Prostate gland (tissue), 2 donors: ENCODE measurements at places on chromosomes 13 and 19. TPM values are rescaled to one million over a fixed set of nuclear protein-coding genes. Genes with fewer than 3 reads are reported as not detected.

PSG7 gene
- total RNA-seq: not detected

KCNRG gene
- 3.9 TPM for total RNA-seq

CNN1 gene
- 525 TPM for total RNA-seq

WDR87 gene
- total RNA-seq: 2.0 TPM

CACNG8 gene
- total RNA-seq: not detected

ANKRD24 gene
- 3.6 TPM for total RNA-seq

DNA sequence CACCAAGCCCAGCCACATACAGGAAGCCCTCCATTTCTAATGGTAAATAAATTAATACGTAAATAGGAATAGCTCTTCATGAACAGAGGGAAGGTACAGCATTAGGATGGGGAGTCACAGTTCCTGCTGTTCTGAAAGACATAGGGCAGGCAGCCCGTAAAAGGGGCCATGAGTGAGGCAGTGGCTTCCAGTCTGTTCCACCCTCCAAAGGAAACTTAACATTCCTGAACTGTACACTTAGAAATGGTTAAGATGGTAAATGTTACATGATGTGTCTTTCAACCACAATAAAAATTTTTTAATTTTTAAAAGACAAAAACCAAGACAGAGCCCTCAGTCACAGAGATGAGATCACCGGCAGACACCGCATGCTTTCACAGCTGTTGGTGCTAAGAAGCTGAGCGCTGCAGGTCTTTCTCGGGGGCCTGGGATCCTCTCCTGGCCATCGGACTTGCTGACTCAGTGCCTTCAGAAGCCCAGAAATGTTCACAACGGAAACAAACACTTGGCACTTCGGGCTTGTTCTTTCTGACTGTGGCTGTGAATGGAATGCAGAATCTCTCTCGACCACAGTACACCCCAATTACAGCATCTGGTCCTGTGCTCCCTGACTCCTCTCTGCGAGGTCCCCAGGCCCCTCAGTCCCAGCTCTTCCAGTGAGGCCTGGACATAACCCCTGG is 36.4 kb downstream of the EPS15L1 start:
- no peak for DNase-seq

- DNase-seq: no peak
These were observed 1842.3 kb downstream of the PCDH9 start for GRCh38 chr13:65387743-65388347.

- DNase-seq: no peak
These were observed 108.6 kb upstream of the GJB6 start for GRCh38 chr13:20340759-20341171.

- DNase-seq: no peak
These were observed 14.2 kb upstream of the RASA3 start for GRCh38 chr13:114146629-114147028.

GRCh38 chr19:14300303-14300702 is 80.9 kb upstream of the ADGRE5 start:
- no peak for DNase-seq

GRCh38 chr13:21344662-21345176 is 114.4 kb downstream of the ZDHHC20 start:
- DNase-seq: no peak

GRCh38 chr19:7516333-7516732 is 430 bp downstream of the ZNF358 start:
- DNase-seq: no peak

DNA sequence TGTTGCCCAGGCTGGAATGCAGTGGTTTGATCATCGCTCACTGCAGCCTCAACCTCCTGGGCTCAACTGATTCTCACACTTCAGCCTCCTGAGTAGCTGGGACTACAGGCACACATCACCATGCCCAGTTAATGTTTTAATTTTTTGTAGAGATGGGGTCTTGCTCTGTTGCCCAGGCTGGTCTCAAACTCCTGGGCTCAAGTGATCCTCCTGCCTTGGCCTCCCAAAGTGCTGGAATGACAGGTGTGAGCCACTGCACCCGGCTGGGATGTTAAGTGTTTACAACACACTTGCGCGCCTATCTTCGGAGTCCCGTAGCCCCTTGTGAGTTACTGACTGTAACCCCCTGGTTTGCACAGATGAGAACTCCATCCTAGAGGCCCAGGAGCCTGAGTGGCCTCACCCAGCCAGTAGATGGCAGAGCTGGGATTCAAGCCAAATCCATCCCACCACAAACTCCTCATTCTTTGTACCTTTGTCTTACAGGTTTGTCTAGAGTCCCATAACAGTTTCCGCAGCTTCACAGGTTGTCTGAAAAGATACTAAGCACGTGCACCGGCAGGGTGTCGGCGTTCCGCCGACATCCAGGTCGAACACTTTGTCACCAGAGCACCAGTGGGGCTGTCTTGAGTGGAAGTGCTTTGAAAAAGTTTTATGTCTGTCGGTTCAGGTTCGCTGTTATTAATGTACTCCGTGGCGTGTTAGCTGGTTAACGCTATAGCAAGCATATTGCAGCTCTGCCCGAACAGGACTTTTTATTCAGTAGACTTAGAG is 14.7 kb downstream of the MAG start:
- DNase-seq: no peak

DNA sequence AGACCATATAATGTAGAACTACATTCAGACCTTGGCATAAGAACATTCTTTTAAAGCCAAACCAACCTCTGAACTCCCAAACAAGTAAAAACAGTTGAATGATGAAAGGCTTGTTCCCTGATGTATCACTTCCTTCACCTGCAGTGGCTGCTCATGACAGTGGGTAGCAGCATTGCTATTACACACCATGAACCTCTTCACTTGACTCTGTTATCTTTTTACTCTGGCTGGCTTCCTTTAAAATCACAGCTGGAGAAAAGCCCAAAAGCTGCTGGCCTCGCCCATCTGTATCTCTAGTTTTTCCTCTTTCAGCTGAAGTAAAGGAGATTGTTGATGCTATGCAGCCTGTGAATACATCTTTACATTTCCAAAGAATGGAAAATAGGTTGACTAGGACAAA is 22.6 kb downstream of the THSD1 start:
- no peak for DNase-seq

DNA sequence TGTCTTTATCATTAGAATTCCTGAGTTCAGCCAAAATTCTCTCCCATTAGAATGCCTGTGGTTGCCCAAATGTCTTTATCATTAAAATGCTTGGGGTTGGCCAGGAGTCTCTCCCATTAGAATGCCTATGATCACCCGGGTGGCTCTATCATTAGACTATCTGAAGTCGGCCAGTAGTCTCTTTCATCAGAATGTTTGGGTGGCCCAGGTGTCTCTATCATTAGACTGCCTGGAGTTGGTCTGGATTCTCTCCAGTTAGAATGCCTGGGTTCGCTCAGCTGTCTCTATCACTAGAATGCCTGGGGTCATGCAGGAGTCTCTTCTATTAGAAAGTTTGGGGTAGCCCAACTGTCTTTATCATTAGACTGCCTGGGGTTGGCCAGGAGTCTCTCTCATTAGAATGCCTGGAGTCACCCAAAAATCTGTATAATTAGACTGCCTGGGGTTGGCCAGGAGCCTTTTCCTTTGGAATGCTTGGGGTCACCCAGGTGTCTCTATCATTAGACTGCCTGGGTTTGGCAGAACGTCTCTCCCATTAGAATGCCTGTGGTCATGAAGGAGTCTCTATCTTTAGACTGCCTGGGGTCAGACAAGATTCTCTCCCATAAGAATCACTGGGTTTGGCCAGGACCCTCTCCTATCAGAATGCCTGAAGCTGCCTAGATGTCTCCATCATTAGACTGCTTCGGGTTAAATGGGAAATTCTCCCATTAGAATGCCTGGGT is 1478.3 kb downstream of the UQCRFS1 start:
- DNase-seq: no peak

- no peak for DNase-seq
These were observed 33.3 kb upstream of the SCEL start for GRCh38 chr13:77502104-77502720.

DNA sequence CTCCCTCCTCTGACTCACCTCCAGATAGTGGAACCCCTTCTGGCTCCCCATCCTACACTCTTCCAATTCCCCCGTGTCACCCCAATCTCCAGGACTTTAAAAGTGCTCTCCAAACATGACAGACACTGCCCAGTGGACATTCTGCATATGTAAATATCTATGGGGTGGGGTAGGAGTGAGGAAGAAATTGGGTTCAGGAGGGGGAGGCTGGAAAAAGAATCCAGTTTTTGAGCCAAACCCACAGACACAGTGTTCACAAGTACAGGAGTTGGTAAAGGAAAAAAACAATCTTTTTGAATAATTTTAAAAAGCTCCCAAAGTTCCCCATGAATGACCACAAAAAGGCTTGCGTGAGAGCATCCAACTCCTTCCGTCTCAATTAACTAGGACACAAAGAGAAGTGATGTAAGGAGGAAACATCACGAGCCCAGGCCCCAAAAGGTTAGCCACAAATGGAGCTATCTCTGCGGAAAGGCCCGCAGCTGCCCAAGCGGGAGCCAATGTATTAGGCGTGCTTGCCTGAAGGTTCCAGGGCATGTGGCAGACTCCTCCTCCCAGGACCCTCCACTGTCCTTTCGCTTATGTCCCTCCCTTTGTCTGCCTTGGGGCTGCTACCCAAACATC is 18.0 kb downstream of the ZC3H4 start:
- no peak for DNase-seq
